ENCODE measurements at places on chromosomes 5 and 9. TPM values are rescaled to one million over a fixed set of nuclear protein-coding genes. Genes with fewer than 3 reads are reported as not detected.

DNA sequence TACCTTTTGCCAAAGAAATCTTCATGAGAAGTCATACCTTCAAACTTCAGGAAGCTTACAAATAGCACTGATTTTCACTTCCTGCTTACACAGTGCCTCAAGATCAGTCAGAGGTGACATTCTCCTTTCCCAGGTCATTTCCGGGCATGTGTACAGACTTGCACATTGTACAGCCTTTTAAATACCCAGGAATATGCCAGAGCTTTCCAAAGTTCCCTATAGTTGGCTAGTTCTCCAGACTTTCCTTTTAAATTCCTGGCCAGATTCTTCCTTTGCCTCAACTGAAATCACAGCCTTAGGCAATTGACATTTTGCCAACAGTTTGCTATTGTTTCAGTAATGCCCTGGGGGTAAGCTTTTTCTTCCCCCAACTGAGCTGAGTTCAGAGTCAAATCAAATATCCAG lies 47.2 kb downstream of the RFX3 start:
- no peak for DNase-seq

DNA sequence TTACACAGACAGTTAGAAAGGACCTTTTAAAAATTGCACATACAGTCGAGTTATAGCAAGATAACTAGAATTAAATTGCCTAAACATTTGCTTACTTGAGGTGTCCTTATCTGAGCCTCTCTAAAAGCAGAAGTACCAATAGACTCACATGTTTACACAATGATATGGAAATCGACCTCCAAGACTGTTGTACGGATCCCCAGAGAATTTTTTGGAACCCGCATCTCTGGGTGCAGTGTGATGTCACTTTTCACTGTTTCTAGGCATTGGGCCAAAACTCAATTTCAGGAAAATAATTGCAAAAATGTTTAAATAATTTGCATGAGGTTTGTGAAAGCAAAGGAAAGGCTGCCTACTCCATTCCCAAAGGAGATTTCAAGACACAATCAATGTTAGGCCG lies 63.1 kb upstream of the ATG10 start:
- DNase-seq: no peak

DNA sequence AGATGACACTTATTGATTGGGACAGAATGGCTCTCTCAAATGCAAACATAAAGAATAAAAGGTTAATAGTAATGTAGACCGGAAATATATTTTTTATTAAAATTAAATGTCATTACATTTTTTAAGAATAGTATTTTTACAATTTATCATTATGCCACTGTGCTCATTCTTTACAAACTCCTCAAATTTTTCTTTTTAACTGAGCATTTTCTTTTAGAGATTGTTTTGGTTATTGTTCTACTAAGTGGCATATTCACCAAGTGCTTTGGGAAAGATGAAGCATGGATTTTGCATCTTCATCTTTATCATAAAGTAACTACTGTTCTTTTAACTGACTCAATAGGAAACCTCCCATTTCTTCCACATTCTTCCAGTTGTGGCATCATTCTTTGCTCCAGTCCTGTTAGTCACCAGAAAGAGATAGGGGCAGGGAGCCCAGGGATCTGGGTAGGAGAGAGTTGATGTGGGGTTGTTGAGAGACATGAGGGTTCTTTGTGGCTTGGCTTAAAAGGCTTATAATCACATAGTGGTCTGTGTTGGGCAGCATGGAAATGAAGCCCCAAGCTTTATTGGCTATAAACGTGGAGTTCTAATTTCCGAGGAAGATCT lies 69.8 kb downstream of the SYK start:
- no peak for DNase-seq

- no peak for DNase-seq
Measured at GRCh38 chr9:72577212-72577753, 55.9 kb downstream of the TMC1 start.

DNA sequence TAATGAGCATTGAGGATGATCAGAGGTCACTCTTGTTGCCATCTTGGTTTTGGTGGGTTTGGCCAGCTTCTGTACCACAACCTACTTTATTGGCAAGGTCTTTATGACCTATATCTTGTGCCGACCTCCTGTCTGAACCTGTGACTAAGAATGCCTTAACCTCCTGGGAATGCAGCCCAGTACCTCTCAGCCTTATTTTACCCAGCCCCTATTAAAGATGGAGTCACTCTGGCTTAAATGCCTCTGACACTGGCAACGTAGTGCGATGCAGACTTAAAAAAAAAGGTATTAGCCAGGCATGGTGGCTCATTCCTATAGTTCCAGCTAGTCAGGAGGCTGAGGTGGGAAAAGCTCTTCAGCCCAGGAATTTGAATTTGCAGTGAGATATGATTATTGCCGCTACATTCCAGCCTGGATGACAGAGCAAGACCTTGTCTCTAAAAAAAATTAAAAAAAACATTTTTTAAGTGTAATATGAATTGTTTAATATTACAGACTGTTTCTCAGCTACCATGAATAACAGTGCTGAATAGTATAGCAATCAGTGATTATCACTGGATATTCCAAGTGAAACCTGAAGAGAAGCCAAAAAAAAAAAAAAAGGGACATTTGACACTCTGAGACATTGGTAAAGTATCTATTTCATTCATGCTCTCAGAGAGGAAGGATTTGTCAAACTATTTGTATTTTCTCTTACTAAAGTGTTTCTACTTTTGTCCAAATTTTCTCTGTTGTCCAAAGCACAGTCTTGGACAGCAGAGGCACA lies 18.3 kb upstream of the STOM start:
- DNase-seq: no peak

GRCh38 chr9:116721944-116722343 lies 34.8 kb downstream of the TRIM32 start:
- no peak for DNase-seq

GRCh38 chr5:146069780-146070099 lies 35.6 kb downstream of the PLAC8L1 start:
- DNase-seq: no peak

DNA sequence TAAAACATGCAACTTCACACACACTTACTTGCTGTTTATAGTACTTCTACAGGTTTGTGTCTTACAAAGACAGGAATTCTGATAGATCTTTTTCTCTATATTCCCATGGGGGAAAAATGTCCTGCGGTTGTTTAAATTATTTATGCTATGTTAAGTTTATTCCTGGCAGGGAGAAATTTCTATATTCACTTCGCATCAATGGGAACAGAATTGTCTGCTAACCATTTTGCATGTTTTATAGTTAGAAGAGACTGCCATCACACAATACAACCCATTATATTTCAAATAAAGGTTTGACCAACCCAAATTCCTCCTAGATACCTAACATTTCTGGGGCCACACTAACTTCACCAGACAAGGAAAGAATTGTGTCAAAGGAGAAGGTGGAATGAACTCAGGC lies 110.0 kb upstream of the PRR16 start:
- DNase-seq: no peak

DNA sequence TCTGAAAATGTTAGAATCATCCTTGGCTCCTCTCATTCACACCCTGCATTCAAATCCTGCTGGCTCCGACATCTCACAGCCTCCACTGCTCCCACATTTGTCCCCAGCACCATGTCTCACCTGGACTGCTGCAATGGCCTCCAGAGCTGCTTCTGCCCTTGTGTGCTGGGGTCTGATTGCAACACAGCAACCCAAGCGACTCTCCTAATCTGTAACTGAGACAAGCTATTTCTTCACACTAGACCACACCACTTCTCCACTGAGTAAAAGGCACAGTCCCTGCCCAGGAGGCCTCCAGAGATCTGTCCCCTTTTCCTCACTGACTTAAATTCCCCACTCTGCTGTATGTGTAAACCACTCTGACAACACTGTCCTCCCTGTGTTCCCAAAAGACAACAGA lies 151.1 kb upstream of the TAS2R1 start:
- no peak for DNase-seq

- DNase-seq: no peak
Measured at GRCh38 chr5:43658509-43658908, 55.5 kb downstream of the NNT start.

DNA sequence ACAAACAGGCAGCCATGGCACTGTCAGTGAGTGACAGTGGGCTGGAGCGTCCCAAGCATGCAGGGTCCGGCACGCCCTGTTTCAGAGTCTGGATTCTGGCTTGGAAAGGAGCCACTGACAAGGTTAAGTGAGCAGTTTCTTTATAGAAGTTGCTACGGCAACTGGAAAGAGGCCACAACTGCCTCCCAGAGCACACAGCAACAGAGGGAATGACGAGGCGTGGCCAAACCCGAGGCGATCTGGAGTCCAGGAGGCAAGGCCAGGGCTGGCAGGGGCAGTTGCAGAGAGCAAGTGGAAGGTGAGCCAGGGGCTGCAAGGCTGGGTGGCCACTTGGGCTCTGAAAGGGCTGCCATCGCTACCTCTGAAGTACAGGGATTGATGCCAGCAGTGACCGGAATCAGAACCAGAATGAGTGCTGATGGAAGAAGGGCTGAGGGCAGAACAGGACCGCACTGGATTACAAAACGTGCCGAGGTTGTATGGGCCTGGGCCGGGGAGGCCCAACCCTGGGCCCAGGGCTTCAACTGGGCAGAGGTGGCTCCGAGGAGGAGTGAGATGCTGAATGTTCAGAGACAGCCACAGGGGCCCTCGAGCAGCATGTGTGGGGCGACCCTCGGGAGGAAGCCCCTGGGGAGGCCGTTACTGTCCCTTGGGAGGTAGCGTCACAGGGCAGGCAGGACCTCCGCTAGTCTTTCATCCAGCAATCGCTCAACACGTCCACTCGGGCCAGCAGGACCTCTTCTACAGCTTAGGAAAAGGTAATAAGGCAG lies 4.6 kb downstream of the MRPL41 start:
- no peak for DNase-seq

DNA sequence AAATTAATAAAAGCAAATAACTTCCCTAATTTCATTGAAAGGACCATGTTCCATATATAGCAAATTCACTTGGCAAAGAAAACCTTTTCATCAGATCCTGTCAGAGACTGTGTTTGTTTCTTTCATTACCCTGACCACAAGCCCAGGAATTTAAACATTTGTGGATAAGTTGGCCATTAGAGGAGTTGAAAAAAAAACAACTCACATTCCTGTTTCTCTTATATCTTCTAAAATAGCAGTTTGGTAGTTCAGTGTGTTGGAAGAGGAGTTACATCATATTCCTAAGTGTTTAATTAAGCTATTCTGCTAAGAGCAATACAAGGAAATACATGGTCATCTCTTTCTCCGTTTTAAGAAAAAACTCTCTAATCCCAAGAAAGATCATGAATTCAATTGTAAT lies 505.6 kb downstream of the TLE1 start:
- DNase-seq: peak; percentile 56

- DNase-seq: no peak
Measured at GRCh38 chr5:75325242-75325641, 11.8 kb upstream of the HMGCR start.

GRCh38 chr5:168822745-168823281 lies 243.6 kb upstream of the PANK3 start:
- DNase-seq: no peak

GRCh38 chr9:36928670-36929349 lies 105.3 kb downstream of the PAX5 start:
- no peak for DNase-seq

- no peak for DNase-seq
Measured at GRCh38 chr5:118552146-118552545, 436.2 kb downstream of the DTWD2 start.

- no peak for DNase-seq
Measured at GRCh38 chr5:181005791-181006190, 17.1 kb downstream of the BTNL3 start.

- no peak for DNase-seq
Measured at GRCh38 chr5:150789450-150789849, 10.9 kb downstream of the SMIM3 start.

DNA sequence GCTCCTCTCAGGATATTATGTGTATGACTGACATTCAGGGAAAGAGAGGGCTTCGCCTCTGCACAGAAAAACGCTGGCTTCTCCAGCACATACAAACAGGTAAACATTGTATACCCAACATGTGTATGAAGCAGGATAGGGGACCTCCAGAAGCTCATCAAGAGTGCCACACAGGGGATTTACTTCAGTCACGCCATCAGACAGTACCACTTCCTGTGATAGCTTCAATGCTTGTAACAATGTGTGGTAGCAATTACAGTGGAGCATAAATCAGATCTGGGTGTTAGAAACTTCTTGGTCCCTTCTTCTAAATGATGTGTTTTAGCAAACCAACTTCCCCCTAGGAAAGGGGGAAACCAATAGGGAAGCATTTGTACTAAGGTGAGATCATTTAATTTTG lies 160.8 kb downstream of the TSSK1B start:
- no peak for DNase-seq

DNA sequence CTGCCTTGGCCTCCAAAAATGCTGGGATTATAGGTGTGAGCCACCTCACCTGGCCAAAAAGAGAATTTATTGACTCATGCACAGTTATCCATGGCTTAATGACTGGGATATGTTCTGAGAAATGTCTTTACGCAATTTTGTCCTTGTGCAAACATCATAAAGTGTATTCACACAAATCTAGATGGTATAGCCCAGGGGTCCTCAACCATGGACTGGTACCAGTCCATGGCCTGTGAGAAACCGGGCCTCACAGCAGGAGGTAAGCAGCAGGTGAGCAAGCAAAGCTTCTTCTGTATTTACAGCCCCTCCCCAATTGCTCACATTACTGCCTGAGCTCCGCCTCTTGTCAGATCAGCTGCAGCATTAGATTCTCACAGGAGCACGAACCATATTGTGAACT lies 12.4 kb upstream of the SIL1 start:
- no peak for DNase-seq

DNA sequence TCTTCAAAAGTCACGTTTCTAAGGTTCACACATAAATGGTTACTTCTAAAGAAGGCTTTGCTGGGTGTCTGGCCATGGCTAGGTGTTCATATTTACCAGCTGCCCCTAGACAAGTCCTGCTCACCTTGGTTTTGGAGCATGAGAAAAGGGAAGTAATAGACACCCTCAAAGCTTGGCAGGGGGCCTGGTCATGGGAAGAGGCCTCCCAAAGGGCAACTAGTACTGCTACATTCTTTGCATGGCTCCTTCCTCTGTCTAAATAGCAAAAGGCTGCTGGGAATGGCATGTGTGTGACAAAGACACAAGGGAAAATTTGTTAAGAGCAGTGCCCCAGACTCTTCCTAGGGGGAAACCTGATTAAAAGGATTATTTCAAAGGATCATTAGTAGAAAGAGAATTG lies 93.4 kb downstream of the NRG2 start:
- no peak for DNase-seq

- peak; percentile 43 for DNase-seq
Measured at GRCh38 chr5:68067976-68068603, 147.5 kb upstream of the PIK3R1 start.

GRCh38 chr5:107472620-107473064 lies 198.1 kb downstream of the EFNA5 start:
- no peak for DNase-seq

The CDKN2A gene
- polyA plus RNA-seq: not detected

The TMC1 gene
- polyA plus RNA-seq: 0.63 TPM

The HMCN2 gene
- 1.0 TPM for polyA plus RNA-seq

The GRXCR2 gene
- polyA plus RNA-seq: not detected

The SHOC1 gene
- 0.35 TPM for polyA plus RNA-seq

The CDC26 gene
- polyA plus RNA-seq: 35.4 TPM

The RABEPK gene
- 27.9 TPM for polyA plus RNA-seq

The SCAI gene
- polyA plus RNA-seq: 16.5 TPM

The MEGF10 gene
- polyA plus RNA-seq: 1.3 TPM

The BTNL3 gene
- not detected for polyA plus RNA-seq

The PTPN3 gene
- 13.8 TPM for polyA plus RNA-seq

The CYSRT1 gene
- 2.0 TPM for polyA plus RNA-seq

All from right lung (tissue), 10 donors.